ENCODE measurements at places on chromosomes 13 and 19. TPM values are rescaled to one million over a fixed set of nuclear protein-coding genes. Genes with fewer than 3 reads are reported as not detected.
A peak's percentile ranks its signal among the peaks of the same experiment; 100 is the strongest.

- no peak overlapping the region for H3K4me3 ChIP-seq
- no peak overlapping the region for H3K27ac ChIP-seq
- H3K4me1 ChIP-seq = peaks cover 10% of the 10 kb centered on the region
- no peaks in the 10 kb centered on the region for H3K36me3 ChIP-seq
- no peak for DNase-seq
- peaks cover 4% of the 10 kb centered on the region for H3K27me3 ChIP-seq
Observed at GRCh38 chr19:35321291-35321690, 7.7 kb upstream of the CD22 start.

Gene LGALS4
- not detected for total RNA-seq

Gene ACP7
- not detected for total RNA-seq

DNA sequence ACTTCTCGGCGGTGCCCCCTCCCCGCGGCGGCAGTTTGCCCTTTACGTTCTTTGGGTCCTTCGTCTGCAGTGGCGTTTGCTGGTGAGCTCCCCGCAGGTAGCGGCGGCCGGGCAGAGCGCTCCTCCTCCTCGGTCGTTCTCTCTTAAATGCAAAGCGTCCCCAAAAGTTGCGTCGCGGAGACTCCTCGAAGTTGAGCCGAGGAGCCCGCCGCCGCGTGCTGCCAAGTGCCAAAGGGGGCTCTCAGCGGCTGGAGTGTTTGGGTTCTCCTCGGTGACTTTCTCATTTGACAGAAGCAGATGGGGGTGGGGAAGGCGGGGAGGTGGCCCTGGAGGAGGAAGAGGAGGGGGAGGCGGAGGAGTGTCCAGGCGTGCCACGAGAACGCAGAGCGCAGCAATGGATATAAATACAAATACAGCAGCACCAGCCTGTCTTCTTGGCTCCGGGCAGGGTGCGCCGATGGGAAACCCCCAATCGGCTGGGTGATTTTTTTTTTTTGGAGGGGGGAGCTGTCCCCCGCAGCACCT lies at the start of gene SOX21:
Gene SOX21 (minus strand): TSS at position 259 of the 525 bp plus-strand sequence. CDS start 496 bp downstream, outside the sequence.
- H3K4me1 ChIP-seq = peaks cover 21% of the 10 kb centered on the region
- DNase-seq = peak; percentile 19
- H3K4me3 ChIP-seq = peak within 1 kb of the TSS; percentile 62
- H3K27me3 ChIP-seq = peaks cover 72% of the 10 kb centered on the region

- H3K27me3 ChIP-seq = no peaks in the 10 kb centered on the region
- DNase-seq = peak; percentile 67
- H3K27ac ChIP-seq = peak overlapping the region; percentile 86
- peaks cover 4% of the 10 kb centered on the region for H3K36me3 ChIP-seq
Observed at GRCh38 chr13:111184458-111185401, 69.6 kb downstream of the ARHGEF7 start.

GRCh38 chr19:50368649-50369570 lies 3.5 kb upstream of the NAPSA start:
- peaks cover under 1% of the 10 kb centered on the region for H3K36me3 ChIP-seq
- H3K27me3 ChIP-seq = no peaks in the 10 kb centered on the region
- peak overlapping the region; percentile 88 for H3K4me3 ChIP-seq
- DNase-seq = peak; percentile 89

GRCh38 chr19:6501740-6502648 lies at the start of gene TUBB4A:
Gene TUBB4A, minus strand, starts transcription at chr19:6502309. Its CDS starts 97 bp downstream, at chr19:6502212.
- peak; percentile 58 for DNase-seq
- H3K4me3 ChIP-seq = peak within 1 kb of the TSS; percentile 68
- H3K36me3 ChIP-seq = no peaks in the 10 kb centered on the region
- peaks cover 5% of the 10 kb centered on the region for H3K27me3 ChIP-seq
- H3K27ac ChIP-seq = no peak within 1 kb of the TSS

DNA sequence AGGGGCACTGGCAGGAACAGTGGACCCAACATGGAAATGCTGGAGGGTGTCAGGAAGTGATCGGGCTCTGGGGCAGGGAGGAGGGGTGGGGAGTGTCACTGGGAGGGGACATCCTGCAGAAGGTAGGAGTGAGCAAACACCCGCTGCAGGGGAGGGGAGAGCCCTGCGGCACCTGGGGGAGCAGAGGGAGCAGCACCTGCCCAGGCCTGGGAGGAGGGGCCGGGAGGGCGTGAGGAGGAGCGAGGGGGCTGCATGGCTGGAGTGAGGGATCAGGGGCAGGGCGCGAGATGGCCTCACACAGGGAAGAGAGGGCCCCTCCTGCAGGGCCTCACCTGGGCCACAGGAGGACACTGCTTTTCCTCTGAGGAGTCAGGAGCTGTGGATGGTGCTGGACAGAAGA lies 4.1 kb downstream of the KLK2 start:
- H3K4me3 ChIP-seq = no peak overlapping the region
- H3K4me1 ChIP-seq = no peaks in the 10 kb centered on the region
- H3K27ac ChIP-seq = no peak overlapping the region
- H3K36me3 ChIP-seq = no peaks in the 10 kb centered on the region
- no peak for DNase-seq

Gene ZNF560
- 0.12 TPM for total RNA-seq

DNA sequence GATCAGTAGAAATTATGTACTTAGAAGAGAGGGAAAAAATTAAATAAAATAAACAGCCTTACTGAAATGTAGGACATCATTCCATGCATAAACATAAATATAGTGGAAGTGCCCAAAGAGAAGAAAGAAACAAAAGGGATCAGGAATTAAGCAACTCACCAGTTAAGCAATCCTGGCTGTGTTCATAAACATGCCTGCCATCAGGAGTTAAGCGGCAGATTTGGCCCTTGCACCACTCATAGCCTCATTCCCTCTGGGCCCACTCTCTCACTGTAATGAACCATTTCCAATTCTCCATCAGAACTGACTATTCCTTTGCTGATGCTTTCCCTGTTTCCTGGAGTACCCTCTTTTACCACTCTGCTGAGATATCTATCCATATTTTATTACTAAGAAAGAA lies 281.4 kb downstream of the LHFPL6 start:
- H3K27ac ChIP-seq = no peak overlapping the region
- peaks cover 13% of the 10 kb centered on the region for H3K27me3 ChIP-seq
- no peaks in the 10 kb centered on the region for H3K4me1 ChIP-seq
- DNase-seq = no peak

GRCh38 chr19:4067396-4068046 lies 822 bp upstream of the ZBTB7A start:
- DNase-seq = no peak
- peak overlapping the region; percentile 69 for H3K4me3 ChIP-seq
- H3K27ac ChIP-seq = peak overlapping the region; percentile 53

DNA sequence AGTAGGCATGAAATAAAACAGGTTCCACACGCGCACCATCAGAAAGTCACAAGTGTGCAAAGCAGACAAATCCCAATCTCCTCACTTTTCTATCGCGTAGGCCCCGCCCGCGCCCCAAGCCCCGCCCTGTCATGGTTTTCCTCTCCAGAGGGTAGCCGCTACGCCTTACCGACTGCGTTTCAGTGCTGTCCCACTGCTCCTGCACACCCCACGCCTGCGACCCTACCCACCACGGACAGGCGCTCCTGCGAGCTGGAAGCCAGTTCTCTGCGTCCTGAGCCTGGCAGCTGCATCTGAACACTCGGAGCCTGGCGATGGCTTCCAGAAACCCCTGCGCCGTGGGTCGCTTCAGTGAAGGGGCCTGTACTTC lies 379 bp upstream of the ZNF470 start:
- H3K36me3 ChIP-seq = peaks cover 58% of the 10 kb centered on the region
- H3K27ac ChIP-seq = peak overlapping the region; percentile 73
- DNase-seq = peak; percentile 54
- H3K4me3 ChIP-seq = peak overlapping the region; percentile 94
- peaks cover 13% of the 10 kb centered on the region for H3K4me1 ChIP-seq

DNA sequence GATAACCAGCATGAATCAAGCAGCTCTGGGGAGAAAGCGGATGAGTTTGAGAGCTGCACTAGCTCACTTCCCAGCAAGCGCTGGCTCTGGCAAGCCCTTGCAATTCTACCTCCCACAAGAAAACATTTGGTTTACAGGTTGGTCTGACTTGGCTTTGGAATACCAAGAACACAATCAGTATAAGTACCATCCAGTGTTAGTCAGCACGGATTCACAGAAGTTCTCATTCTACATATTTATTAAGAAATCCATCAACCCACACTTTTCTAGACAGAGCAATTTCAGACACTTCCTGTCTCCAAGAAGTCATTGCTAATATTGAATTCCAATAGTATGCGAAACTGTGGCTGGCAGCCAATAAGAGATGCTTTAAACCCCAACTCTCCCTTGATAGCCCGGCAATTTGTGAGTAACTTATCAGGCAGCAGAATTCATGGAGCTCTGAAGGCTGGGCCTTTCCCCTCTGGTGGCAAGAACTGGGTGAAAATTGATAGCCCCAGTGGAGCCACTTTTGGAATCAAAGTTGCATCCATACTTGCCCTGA lies 59.4 kb upstream of the WASF3 start:
- H3K4me1 ChIP-seq = peaks cover 19% of the 10 kb centered on the region
- no peaks in the 10 kb centered on the region for H3K36me3 ChIP-seq
- H3K4me3 ChIP-seq = no peak overlapping the region
- H3K27ac ChIP-seq = no peak overlapping the region
- no peaks in the 10 kb centered on the region for H3K27me3 ChIP-seq

DNA sequence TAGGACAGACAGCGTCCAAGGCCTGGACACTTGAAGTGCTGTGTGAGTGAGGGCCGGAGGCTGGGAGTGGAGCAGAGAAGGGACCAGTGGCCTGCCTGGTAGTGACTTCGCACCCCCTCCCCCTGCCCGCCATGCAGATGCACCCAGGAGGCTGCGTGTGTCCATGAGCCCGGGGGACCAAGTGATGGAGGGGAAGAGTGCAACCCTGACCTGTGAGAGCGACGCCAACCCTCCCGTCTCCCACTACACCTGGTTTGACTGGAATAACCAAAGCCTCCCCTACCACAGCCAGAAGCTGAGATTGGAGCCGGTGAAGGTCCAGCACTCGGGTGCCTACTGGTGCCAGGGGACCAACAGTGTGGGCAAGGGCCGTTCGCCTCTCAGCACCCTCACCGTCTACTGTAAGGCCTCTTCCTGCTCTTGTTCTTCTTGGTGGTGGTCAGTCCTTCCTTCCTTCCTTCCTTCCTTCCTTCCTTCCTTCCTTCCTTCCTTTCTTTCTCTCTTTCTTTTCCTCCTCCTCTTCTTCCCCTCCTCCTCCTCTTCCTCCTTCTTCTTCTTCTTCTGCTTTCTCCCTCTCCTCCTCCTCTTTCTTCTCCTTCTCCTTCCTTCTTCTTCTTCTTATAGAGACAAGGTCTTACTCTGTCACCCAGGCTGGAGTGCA lies 6.0 kb upstream of the FFAR1 start:
- DNase-seq = no peak
- H3K27ac ChIP-seq = peak overlapping the region; percentile 43
- no peaks in the 10 kb centered on the region for H3K36me3 ChIP-seq
- H3K4me1 ChIP-seq = peaks cover 11% of the 10 kb centered on the region

GRCh38 chr13:36357692-36358091 lies 11.5 kb upstream of the SPART start:
- H3K36me3 ChIP-seq = no peaks in the 10 kb centered on the region
- no peaks in the 10 kb centered on the region for H3K4me1 ChIP-seq
- peaks cover 8% of the 10 kb centered on the region for H3K27me3 ChIP-seq

Gene ZNF737
- 9.4 TPM for total RNA-seq

- H3K4me1 ChIP-seq = peaks cover 50% of the 10 kb centered on the region
- peak; percentile 66 for DNase-seq
- no peaks in the 10 kb centered on the region for H3K27me3 ChIP-seq
- H3K27ac ChIP-seq = peak overlapping the region; percentile 37
- H3K4me3 ChIP-seq = no peak overlapping the region
- no peaks in the 10 kb centered on the region for H3K36me3 ChIP-seq
Observed at GRCh38 chr13:25973576-25973975, 78.2 kb downstream of the SHISA2 start.

Gene SPC24
- 94.7 TPM for total RNA-seq

GRCh38 chr19:10706990-10707389 lies 5.8 kb downstream of the QTRT1 start:
- no peak overlapping the region for H3K27ac ChIP-seq
- H3K4me3 ChIP-seq = no peak overlapping the region
- peaks cover 4% of the 10 kb centered on the region for H3K4me1 ChIP-seq
- DNase-seq = no peak
- peaks cover 19% of the 10 kb centered on the region for H3K36me3 ChIP-seq

DNA sequence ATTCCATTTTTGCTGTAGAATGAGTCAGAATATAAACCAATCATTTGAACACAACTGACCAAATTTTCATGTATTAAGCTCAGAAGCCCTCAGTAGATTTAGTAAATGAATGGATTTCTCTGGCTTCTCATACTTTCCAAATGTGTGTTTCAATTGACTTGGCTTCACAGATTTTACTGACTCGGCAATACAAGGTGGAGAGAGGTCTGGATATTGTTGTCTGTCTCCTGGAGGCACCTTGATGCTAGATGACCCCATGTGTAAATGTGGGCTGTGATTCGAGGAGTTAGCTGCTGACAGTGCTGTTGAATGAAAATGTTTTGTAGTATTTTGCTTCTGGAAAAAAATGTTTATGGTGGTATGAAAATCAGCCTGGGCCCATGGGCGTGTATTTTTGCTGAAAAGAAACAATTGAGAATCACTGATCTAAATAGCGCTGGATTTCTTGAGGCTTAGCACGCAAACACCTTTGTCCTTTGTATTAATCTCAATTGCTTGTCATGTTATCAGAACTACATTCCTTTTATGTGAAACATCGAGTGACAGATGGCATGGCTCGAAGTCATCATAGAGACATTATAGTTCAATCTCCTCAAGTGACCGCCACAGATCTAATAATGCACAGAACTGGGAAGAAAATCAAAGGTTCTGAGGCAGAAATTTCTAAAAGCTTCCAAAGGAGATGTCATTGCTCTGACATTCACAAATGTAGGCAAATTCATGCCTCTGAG lies 41.2 kb upstream of the UBAC2 start:
- no peaks in the 10 kb centered on the region for H3K4me1 ChIP-seq
- no peak for DNase-seq
- H3K4me3 ChIP-seq = no peak overlapping the region
- H3K27me3 ChIP-seq = no peaks in the 10 kb centered on the region
- no peak overlapping the region for H3K27ac ChIP-seq

Gene SHANK1
- total RNA-seq = not detected

Gene ZSCAN4
- not detected for total RNA-seq

- no peaks in the 10 kb centered on the region for H3K4me1 ChIP-seq
- H3K4me3 ChIP-seq = no peak overlapping the region
- H3K27ac ChIP-seq = no peak overlapping the region
- no peak for DNase-seq
- no peaks in the 10 kb centered on the region for H3K36me3 ChIP-seq
Observed at GRCh38 chr13:45949161-45949560, 97.6 kb upstream of the SIAH3 start.

- no peaks in the 10 kb centered on the region for H3K4me1 ChIP-seq
- no peak overlapping the region for H3K4me3 ChIP-seq
- no peak overlapping the region for H3K27ac ChIP-seq
- DNase-seq = no peak
- H3K27me3 ChIP-seq = no peaks in the 10 kb centered on the region
- H3K36me3 ChIP-seq = no peaks in the 10 kb centered on the region
Observed at GRCh38 chr13:91647361-91647990, 249.1 kb downstream of the GPC5 start.

Measured in activated naive CD4-positive, alpha-beta T cell treated with anti-CD3 and anti-CD28 coated beads for 36 hours (primary cell).